CD4-positive, alpha-beta memory T cell (primary cell): ENCODE measurements at places on chromosomes 2 and 18.

DNA sequence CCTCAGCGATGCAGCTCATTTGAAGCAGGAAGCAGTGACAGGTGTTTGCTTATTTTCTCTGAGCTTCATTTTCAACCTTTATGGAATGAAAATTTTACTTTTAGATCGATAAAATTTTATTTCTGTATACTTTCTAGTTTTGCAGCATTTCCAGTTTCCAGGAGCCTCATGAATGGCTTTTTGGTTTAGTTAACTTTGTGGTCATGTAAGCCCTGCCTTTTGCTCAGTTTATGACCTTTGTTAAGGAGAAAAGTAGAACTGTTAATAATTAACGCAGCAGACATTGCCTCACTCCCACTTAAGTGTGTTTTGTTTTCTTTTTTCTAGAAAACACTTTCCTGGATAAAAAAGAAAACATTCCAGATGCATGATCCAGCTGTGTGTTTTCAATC, 4.4 kb upstream of the FARP2 start:
- DNase-seq = no peak

DNA sequence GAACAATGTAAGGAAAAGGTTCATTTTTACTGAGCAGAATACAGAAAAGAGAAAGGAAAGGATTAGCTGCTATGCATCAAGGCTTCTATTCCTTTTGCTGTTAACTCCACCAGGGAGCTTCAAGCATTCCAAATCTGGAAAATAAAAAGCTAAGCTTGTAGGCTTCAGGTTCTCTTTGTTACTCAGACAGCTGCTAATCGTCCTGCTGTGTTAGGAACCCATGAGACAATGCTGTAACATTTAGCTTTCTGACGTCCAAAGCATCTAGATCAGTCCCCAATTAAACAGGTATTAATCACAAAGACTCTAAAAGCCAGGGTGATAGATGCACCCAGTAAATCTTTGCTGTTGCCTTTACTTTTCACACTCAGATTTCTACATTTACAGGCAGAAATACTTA, 103.8 kb downstream of the EPHA4 start:
- no peak for DNase-seq

- no peak for DNase-seq
Measured at GRCh38 chr2:177876950-177877349, 195.6 kb downstream of the PDE11A start.

DNA sequence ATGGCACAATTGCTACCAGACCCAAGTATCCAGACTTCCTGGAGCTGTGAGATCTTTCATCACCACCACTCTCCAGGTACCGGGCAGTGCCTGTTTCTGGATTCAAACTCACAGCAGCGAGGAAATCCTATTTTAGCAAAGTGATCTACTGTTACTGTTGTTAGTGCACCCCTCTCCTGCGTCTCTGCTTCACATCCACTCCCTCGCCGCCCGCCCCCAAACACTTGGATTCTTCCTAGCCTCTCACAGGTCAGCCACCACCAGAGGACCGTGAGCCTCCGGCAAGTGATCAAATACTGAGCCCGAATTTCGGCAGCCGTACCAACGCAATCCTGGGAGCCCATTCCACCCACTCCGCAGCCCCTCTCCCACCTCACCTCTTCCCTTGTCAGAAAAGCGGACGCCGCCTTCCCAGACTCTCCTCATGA, 519 bp downstream of the METTL4 start:
- DNase-seq = no peak

- DNase-seq = no peak
Measured at GRCh38 chr2:68100189-68100588, 37.4 kb upstream of the C1D start.
